ENCODE measurements at places on chromosomes 3 and 15. TPM values are rescaled to one million over a fixed set of nuclear protein-coding genes. Genes with fewer than 3 reads are reported as not detected.

Gene STAC
- total RNA-seq = 6.5 TPM

DNA sequence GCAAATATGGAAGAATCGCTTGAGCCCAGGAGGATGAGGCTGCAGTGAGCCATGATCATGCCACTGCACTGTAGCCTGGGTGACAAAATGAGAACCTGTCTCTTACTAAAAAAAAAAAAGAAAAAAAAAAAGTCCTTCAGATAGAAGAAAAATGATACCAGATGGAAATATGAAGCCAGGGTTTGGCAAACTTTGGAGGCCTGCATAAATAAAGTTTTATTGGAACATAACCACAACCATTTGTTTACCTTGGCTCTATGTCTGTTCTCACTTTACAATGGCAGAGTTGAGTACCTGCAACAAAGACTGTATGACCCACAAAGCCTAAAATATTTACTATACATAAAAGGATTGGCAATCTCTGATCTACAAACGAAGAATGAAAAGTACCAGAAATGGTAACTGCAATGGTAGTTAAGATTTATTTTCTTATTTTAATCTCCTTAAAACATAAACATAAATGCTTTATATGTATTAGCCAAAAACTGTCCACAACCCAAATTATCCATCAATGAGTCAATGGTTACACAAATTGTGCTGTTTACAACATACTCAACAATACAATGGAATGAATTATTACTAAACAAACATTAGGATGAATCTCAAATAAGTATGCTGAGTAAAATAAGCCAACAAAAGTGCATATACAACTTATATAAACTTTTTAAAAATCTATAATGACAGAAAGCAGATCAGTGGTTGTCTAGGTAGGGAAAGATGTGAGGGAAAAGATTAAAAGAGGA lies 41.8 kb downstream of the GOLGB1 start:
- H3K27ac ChIP-seq = no peak overlapping the region
- no peak for DNase-seq
- no peaks in the 10 kb centered on the region for H3K36me3 ChIP-seq
- no peak overlapping the region for H3K4me3 ChIP-seq

DNA sequence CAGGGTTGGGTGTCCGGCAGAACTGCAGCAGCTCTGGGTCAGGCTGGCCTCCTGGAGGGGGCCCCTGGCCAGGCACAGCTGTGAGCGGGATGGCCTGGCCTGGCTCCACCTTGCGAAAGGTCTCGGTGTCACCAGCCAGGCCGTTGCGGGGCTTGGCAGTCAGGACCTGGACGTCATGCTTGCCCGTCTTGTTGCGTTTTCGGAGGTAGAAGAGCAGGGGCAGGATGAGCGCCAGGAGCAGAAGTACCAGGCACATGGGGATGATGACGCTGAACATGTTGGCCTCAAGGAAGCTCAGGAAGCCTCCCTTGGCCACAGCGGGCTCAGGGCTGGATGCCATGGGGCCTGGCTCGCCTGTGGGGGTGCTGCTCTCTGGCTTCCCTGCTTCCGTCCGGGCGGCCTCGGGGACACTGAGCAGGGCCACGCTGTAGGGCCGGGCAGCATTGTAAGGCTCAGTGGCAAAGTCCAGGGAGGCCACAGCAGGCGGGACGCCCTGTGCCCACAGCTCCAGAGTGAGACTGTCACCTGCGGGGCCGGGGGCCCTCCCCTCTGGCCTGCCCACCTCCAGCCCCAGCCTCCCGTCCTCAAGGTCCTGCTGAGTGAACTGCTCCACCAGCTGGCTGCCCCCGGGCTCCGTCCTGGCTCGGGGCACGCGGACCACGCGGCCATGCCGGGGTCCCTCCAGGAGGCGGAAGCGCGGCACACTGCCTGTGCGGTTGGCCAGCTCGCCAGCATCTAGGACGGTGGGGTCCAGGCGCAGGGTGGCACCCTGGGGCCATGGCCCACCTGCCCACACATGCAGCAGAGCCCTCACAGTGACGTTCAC lies 28.1 kb downstream of the SNX33 start:
- H3K27me3 ChIP-seq = no peaks in the 10 kb centered on the region
- DNase-seq = peak; percentile 79
- H3K4me1 ChIP-seq = peaks cover 36% of the 10 kb centered on the region
- no peaks in the 10 kb centered on the region for H3K36me3 ChIP-seq
- no peak overlapping the region for H3K4me3 ChIP-seq
- H3K27ac ChIP-seq = no peak overlapping the region

DNA sequence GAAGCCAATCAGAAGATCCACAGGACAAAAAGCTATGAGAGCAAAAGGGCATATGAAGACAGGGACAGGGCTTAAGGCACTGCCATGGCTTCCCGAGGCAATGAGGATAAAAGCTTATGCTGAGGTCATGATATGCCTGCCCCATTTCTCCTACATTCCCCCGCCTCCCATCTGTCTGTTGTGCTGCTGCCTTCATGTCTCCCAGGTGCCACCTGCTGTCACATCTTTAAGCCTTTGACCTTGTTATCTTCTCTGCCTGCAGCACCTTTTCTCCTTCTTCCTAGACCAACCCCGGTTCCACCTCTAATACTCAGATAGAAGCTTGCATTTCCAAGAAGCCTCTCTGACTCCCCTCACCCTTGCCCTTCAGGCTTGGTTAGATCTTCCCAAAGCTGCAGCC lies 213.8 kb downstream of the ARRDC4 start:
- H3K27ac ChIP-seq = no peak overlapping the region
- DNase-seq = no peak
- no peaks in the 10 kb centered on the region for H3K27me3 ChIP-seq
- H3K36me3 ChIP-seq = no peaks in the 10 kb centered on the region

GRCh38 chr15:27817258-27817657 lies 281.9 kb downstream of the OCA2 start:
- H3K4me1 ChIP-seq = no peaks in the 10 kb centered on the region
- H3K36me3 ChIP-seq = no peaks in the 10 kb centered on the region
- no peaks in the 10 kb centered on the region for H3K27me3 ChIP-seq
- no peak overlapping the region for H3K27ac ChIP-seq
- DNase-seq = no peak

- H3K27ac ChIP-seq = no peak overlapping the region
- no peaks in the 10 kb centered on the region for H3K36me3 ChIP-seq
- no peaks in the 10 kb centered on the region for H3K27me3 ChIP-seq
- peak; percentile 48 for DNase-seq
These were observed 125.1 kb upstream of the ZBTB20 start for GRCh38 chr3:115272036-115272824.

DNA sequence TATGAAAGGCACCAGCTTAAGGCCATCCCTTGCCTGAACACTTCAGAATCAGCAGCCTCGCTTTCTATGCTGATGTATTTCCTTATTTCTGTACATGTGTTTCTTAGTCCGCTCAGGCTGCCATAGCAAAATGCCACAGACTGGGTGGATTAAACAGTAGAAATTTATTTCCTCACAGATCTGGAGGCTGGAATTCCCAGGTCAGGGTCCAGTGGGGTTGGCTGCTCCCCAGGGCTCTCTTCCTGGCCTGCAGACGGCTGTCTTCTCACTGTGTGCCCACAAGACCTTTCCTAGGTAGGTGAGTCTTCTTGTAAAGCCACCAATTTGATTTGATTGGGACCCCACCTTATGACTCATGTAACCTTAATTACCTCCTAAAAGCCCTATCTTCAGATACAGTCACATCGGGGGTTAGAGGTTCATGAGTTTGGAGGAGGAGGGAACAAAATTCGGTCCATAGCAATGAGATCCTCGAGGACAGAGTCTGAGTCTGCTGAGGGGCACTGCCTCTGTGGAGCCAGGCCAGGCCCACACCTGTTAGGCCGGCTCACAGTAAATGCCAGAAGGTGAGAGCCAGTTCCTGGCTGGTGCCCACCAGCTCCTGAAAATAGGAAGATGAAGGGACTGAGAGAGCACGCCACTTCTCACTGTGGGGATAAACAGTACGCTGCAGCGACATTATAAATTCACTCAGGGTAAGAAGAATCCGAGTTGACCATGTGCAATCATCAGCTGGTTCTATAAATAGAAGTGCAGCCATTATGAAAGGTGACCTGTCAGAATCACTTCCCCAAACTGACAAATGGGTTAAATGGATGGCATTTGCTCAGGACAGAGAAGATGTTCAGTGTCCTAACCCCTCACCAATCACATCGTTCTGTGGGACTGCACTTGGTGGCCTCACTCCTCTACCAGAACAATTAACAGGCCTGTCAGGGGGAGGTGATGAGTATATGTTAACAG lies 41.1 kb downstream of the CTXND1 start:
- H3K4me1 ChIP-seq = no peaks in the 10 kb centered on the region
- H3K36me3 ChIP-seq = no peaks in the 10 kb centered on the region
- H3K27ac ChIP-seq = no peak overlapping the region
- DNase-seq = no peak
- peaks cover 29% of the 10 kb centered on the region for H3K27me3 ChIP-seq

DNA sequence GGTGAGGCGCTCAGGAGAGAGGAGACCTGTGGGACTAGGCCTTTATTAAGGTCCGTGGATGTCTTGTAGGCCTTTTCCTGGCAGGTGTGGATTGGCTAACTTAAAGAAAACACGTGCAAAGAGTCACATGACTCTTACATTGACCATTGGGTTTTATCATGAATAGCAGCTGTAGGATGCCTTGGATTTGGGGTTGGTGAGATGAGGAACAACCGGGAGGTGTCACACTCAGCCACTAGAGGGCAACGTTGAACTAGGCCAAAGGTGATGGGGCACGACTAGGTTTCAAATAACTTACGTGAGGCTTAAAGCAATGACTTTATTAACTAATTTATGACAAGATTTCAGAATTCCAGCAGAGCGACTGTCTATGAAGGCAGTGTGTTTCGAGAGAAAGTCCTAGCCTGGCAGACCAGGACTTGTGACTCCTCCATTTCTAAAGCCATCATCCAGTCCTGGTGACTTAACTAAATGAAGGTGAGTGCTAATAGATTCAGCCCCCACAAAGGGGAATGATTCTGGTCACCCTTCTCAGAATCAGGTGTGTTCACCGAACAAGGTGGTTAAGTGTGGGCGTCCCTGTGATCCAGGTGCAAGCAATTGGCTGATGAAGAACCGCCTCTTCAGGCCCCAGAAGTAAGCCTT lies 345.6 kb downstream of the MCTP2 start:
- no peaks in the 10 kb centered on the region for H3K4me1 ChIP-seq
- peak; percentile 36 for DNase-seq
- no peaks in the 10 kb centered on the region for H3K27me3 ChIP-seq

DNA sequence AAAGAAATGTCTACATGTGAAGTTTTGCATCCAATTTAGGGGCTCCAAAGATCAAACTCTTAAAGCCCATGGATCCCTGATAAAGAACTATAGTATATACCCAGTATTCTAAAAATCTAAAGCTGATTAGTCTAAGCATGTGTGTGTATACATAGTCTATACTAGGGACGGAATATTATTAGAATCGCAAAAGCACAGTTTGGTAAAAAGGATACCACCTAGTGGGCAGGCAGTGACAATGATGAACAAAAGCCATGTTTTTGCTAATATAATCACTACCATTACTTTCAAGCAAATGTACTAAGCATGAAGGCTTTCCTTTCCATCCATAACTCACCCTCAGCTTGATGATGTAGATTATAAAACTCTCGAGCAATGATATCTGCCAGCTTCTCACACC lies 16.5 kb downstream of the POLQ start:
- no peaks in the 10 kb centered on the region for H3K36me3 ChIP-seq
- DNase-seq = peak; percentile 57
- no peaks in the 10 kb centered on the region for H3K27me3 ChIP-seq
- no peak overlapping the region for H3K27ac ChIP-seq
- no peaks in the 10 kb centered on the region for H3K4me1 ChIP-seq
- no peak overlapping the region for H3K4me3 ChIP-seq

DNA sequence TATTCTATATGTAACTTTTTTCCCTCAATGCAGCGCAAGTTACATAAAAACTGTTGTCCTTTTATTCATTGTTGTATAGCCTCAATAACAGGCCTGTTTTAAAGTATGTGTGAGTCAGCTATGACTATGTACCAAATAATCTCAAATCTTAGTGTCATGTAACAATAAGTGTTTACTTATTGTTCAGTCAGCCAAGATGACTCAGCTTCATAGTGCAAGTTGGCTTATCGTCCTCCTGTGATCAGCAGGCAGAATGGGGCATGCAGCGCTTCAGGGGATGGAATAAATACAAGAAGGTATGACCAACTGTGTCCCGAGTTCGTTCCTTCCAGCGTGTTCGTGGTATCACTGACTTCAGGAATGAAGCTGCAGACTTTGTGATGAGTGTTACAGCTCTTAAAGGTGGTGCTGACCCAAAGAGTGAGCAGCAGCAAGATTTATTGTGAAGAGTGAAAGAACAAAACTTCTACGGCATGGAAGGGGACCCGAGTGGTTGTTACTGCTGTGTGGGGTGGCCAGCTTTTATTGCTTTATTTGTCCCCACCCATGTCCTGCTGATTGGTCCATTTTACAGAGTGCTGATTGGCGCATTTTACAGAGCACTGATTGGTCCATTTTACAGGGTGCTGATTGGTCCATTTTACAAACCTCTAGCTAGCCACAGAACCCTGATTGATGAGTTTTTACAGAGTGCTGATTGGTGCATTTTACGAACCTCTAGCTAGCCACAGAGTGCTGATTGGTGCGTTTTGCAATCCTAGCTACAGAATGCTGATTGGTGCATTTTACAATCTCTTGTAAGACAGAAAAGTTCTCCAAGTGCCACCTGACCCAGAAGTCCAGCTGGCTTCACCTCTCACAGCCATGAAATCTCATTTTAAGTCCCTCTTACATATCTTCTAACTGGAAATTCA lies 1016.0 kb downstream of the MCTP2 start:
- no peaks in the 10 kb centered on the region for H3K27me3 ChIP-seq
- no peaks in the 10 kb centered on the region for H3K4me1 ChIP-seq
- no peak overlapping the region for H3K4me3 ChIP-seq
- no peak overlapping the region for H3K27ac ChIP-seq
- H3K36me3 ChIP-seq = no peaks in the 10 kb centered on the region
- DNase-seq = peak; percentile 76

DNA sequence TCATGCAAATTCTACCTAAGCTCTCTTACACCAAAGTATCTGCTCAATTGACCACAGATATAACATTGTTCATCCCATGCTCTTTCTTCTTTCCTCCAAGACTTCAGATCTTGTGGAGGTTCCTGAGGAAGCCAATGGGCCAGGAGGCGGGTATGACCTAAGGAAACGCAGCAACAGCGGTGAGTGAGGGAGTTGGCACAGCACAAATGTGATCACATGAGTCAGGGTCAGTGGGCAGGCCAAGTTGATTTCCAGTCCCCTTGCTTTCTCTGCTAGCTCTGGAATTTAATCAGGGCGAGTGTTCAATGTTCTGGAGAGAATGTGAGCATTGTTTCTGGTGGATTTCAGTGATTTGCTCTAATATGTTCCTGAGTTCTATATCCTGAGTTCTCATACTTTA lies 112.7 kb downstream of the STAC start:
- DNase-seq = no peak
- no peaks in the 10 kb centered on the region for H3K36me3 ChIP-seq
- no peak overlapping the region for H3K27ac ChIP-seq
- no peak overlapping the region for H3K4me3 ChIP-seq
